Tibial nerve (tissue), 4 donors: ENCODE measurements at places on chromosomes 3 and 15.

DNA sequence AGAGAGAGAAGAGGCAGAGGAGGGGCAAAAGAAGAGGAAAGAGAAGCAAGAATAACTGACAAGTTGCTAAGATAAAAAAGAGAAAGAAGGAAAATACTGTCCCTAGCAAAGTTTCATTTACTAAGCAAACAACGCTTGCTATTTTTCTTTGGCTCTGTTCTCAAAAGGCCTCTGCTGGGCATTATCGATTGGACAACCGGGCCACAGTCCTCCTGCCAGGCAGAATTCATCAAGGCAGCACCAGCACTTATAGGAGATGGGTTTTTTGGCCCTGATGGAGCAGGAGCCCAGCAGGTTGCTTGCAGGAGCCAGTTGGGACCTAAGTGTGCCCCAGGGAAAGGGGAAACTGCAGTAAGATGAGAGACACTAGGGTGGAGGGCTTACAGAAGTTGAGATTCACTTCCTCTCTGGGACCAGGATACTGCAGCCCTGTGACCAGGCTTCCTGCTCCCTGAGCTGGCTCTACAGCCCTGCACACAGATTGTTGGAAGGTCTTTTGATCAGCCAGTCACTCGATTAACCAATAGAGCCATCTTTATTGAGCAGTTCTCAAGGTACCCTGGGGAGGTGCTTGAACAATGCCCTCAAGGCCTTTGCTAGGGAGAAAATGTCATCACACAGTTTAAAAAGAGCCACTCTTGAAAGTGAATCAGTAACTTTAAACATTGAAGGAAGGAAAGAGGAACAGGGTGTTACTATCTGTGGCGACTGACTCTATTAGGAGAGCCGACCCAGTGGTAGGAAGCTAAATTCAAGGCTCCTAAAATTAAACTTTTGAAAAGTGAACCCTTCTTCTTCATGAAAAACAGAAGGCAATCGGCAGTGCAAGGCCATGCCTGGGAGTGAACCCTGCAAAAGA is 28.8 kb upstream of the GLCE start:
- DNase-seq: no peak

DNA sequence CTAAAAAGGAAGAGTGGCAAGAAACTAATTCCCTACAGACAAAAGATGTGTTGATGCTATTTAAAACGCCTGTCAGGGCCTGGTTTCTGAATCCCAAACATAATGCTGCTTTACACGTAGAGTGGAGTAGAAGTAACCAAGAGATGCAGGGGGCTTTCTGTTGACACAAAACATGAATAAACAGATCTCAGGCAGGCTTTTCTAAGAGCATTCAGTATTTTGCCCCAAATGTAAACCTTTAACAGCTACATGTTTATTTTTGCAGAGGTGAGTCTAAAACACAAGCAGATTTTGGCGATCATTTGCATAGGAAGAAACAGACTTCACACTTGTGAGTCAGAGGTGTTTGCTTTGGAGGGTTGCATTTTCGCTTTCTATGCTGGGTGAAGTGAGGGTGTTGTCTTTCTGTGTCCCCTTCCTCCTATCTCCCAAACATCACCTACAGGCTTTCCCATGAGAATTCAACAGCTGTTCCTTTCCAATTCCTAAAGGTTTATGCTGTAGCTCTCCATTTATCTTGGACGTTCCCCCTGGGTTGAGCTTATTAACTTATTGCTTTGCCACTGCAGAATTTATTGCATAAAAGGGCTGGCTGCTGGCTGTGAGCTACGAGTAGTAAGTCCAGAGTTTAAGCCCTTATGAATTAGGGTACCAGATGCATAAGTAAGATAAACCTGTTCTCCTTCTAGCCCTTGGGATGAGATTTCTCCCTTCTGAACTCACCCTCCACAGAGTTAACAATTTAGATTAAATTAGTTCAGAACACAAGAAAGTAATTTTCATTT is 156.7 kb downstream of the DIPK2A start:
- DNase-seq: no peak

GRCh38 chr3:173045770-173046382 is 95.2 kb downstream of the SPATA16 start:
- no peak for DNase-seq

DNA sequence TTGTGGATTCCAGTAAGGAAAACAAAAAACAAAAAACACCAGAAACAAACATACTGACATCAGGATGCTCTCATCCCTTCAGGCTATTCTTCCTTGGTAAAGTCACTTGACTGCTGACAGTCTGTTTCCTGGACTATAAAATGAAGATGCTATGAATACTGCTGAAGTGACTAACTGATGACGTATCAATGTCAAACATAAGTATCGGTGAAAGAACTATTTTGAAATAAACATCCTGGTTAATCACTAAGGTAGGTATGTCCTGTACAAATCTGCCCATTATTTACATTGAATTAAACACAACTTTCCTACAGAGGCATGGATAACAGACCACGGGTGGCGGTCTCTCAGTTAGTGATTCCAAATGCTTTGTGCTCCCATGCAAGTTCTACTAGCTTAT is 45.9 kb downstream of the CHAC1 start:
- DNase-seq: no peak

GRCh38 chr15:54579855-54580254 is 601.6 kb downstream of the UNC13C start:
- no peak for DNase-seq

GRCh38 chr3:53114412-53115074 is 15.7 kb downstream of the RFT1 start:
- DNase-seq: no peak

DNA sequence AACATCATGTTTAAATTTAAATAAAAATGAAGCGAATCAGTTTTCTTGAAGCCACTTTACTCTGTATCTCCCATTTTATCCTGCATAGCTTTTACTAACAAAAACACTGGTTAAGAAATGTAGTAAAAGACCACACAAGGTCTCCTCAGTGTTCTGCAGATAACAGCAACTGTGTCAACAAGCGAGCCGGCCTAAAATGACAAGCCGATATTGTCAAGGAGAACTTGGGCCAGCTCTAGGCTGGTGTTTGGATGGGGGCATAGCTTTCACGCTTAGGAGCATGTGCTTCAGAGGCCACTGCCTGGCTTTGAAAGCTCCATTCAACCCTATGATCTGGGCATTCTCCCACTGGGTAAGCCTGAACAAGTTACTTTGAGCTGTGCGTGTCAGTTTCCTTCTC is 38.1 kb downstream of the MFSD1 start:
- no peak for DNase-seq

DNA sequence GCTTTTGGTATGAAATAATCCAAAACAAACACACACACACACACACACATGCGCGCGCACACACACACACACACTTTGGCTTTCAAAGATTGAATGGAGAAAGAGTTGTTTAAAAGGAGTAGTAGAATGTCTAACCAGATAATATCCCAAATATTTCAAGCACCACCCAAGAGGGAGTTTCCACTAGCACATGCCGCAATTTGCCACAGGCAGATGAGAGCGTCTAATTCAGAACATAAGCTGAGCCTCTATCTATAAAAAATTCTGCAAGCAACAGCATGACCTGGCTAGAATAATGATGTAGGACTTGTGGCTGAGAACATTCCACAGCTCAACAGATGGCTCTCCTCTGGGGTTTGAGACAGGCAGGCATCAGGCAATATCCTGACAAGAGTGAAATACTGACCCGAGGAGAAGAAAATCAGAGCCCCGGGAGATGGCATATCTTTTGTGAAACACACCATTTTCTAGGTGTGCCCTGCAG is 302.5 kb upstream of the GADL1 start:
- DNase-seq: peak; percentile 37

DNA sequence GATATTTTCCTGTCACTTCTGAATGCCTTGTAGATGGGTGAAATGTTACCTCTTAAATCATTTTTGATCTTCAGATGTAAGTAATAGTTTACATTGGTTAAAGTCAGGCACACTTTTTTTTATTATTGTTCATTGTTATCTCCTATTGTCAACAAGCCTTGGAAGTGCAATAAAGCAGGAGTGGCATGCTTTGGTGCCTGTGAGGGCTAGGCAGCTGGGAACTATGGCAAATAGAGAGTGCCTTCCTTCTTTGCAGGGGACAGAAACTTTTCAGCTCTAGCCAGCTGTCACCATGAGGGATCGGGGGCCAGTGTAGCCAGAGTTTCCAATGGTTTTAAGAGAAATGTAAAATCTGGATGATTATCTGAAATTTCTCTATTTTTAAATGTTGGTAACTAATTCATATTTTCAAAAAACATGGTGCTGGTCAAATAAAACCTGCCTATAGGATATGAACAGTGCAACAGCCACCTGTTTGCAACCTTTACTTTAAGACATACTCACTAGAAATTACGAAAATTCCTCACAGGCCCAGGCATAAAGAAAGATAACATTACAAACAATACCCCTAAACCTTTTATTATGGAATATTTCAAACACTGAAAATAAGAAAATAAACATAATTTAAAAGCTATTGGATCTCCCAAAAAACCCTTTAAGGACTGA is 9.1 kb upstream of the SELENOK start:
- DNase-seq: no peak

DNA sequence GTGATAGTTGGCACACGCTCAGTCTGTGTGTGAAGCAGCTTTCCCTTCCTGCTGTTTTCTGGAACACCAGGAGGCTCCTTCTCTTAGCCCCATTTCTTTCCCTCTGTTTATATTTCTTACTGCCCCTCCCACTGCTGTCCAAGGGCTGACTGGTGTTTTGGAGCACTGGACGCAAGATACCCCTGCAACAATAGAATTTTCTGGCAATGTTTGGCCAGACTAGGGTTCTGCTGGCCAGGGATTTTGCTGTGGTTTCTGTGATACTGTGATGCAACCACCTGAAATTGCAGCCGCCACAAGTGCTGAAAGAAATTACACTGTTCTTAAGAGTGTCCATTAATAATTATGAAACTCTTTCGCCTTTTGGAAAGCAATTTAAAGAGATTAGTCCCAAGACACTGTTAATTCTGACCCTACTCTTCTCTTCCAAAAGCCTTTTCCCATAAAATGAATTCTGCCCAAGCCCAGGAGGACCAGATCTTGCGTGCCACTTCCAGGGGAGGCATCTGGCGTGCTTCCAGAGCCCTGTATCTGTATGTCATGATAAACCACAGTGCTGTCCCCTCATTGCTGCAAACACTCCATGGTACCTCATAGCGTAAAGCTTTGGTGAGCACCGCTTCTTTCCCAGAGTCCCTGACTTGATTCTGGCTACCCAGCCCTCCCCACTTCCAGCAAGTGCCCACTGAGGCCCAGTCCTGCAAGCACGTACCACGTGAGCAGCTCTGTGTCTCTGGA is 159.4 kb upstream of the CHRM5 start:
- DNase-seq: no peak

DNA sequence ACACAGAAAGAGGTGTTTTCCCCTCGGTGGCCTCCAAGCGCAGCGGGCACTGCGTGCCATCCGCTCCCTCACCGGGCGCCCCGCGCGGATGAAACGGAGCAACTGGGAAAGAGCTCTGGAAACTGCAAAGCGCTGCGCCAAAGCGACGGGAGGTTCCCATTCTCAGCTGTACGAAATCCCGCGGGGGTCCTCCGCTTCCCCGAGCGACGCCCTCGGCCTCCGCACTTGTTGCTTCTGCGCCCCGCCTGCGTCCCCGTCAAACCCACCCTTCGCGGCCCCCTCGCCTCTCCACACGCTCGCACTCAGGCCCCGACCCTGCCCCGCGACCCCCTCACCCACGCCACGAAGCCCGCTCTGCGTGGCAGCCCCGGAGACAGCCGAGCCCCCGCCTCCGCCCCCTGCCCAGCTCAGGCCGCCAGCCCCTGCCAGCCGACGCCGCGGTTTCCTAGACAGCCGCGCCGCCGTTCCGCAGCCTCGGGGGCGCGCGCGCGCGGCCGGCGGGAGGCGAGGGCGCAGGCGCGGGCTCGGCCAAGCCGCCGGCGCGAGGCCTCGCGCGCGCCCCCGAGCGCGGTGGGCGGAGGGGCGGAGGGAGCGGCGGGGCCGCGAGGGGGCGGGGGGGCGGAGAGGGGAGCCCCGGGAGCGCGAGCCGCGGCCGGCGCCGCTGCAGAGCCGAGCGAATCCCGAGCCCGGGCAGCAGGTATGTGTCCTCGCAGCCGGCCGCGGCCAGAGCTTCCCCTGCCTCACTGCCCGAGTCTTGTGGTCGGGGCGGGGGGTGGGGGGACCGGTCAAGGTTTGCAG is at the start of gene TMEM266:
Gene TMEM266 (plus strand): TSS at position 666 of the 798 bp plus-strand sequence. CDS start 74,279 bp downstream, outside the sequence.
- DNase-seq: no peak
